CD4-positive, alpha-beta T cell (primary cell): ENCODE measurements at places on chromosomes 3 and 15.

GRCh38 chr3:22245811-22246583, 495.0 kb upstream of the ZNF385D start:
- no peak for DNase-seq

- DNase-seq, result no peak
Measured at GRCh38 chr3:39319249-39319648, 10.3 kb upstream of the CCR8 start.

GRCh38 chr15:82774496-82774895, 31.4 kb downstream of the FSD2 start:
- DNase-seq, result no peak

- no peak for DNase-seq
Measured at GRCh38 chr3:27138005-27138404, 231.2 kb downstream of the NEK10 start.

DNA sequence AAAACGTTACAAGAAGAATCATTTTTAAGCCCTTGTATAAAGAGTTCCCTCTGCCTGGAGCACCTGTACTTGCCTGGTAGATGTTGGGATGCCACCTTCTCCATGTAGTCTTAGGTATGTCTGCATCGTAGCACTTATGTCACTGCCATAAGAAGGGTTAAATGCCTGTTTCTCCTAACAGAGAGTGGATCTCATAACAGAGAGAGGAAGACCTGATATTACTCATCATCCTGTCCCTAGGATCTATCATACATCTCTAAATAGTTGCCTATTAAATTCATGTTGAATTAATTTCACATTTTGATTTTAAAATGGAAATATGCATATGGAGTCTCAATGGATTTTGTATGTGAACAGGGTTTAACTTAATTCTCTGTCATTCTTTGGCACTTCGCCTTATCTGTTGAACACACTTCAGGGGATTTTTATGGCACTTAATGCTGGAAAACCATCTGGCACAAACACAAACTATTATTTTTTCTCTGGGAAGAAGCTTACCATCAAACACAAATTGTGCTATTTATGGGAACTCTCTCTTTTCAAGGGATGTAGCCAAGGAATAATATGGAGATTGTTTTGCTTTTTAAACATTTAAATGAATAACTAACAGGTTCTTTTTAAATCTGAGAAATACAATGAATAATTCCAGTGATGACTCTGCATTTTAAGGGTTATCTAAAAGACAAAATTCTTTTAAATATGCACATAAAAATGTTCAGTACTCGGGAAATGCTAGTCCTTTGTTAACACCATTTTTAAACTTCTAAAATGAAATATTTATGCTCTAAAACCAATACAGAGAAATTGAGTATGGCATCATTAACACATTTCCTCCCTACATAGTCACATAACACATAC, 230.7 kb downstream of the ZNF385D start:
- DNase-seq, result no peak
